Esophagus mucosa (tissue), 1 donor: ENCODE measurements at places on chromosomes 1 and 21. TPM values are rescaled to one million over a fixed set of nuclear protein-coding genes. Genes with fewer than 3 reads are reported as not detected.

DNA sequence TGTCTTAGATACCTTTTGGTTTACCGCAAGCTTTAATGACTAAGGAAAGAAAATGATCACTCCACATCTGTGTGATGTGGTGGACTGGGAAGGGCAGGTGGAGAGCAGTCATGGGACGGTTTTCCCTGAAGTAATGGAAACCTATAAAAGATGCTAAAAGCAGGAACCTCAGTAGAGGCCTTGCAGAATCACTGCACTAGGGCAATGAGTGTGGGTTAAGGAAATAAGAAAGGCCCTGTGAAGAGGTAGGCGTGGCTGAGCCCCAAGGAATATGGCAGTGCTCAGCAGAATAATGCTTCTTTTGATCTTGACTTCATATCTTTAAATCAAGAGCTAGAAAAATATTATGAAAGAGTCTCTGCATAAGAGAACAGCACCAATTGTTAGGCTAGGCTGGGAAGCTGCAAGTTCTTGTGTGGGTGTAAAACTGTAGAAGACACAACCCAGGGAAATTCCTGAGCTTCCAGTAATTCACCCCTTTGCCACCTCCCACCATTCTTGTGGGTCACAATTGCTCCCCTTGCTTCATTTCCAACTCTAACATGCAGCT is 49.9 kb downstream of the CLCA4 start:
- peak; percentile 47 for ATAC-seq

DNA sequence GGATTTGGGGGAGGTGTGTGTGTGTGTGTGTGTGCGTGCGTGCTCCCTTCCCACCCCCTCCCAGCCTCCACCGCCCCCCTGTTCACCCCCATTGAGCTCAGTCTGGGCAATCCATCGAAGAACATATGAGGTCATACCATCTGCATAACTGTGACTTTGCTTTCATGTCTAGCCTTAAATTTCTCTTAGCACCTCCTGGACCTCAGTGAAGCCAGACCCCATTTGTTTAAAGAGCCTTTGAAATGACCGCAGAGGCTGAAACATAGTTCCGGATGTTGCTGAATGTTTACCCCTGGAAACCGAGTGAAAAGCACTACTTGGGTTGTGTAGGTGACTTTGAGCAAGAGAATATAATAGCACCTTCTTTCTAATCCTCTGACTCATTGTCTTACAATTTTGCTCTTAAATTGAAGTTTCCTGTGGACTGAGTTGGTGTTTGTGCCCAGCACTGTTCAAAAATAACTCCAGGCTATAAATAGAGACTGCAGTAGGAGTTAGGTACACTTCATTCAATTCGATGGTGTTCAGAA is 75.4 kb downstream of the UBE4B start:
- ATAC-seq, result peak; percentile 69

GRCh38 chr1:82733645-82734044 is 932.9 kb downstream of the ADGRL2 start:
- ATAC-seq, result no peak

DNA sequence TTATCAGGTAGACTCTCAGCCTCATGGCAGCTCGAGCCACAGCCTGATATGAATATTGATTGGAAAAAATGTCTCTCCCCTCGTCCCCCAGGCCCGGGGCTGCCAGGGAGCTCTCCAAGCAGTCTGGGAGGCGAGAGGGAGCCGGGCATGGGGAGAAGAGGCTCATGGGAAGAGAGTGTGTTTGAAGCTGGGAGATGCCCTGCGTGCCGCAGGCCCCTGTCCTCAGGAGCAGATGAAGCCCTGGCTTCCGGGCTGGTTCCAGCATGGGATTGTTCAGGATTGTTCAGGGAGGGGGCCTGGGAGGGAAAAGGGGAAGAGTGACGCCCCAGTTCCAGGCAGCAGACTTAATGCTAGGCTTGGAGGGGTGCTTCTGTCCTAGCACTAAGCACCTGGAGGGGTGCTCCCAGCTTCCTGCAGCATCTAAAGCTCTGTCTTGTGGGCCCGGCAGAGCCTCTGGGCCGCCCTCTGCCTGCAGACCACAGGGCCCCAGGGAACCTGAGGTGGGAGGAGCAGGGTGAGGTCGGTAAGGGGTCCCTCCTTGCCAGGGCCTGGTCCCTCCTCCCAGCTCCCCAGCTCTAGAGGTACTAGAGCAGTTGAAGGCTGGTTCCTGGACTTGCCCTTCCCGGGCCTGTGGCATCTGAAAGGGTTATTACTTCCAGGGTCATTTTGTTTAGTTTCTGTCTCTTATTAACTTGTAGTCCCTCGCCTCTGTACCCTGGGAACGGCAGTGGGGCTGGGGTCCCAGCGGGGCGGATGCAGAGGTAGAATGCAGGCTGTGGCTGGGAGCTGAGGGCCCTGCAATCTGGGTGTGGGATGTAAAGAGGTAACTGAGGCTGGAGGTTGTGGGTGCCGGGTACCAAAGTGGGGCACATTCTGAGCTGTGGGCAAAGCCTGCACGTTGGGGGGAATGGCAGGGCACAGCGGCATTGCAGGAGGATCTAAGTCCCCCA is 334.8 kb upstream of the VAMP3 start:
- ATAC-seq, result no peak

Gene CD244
- total RNA-seq, result 0.56 TPM
